Fibroblast of lung (primary cell): ENCODE measurements at places on chromosomes 7 and 10.

DNA sequence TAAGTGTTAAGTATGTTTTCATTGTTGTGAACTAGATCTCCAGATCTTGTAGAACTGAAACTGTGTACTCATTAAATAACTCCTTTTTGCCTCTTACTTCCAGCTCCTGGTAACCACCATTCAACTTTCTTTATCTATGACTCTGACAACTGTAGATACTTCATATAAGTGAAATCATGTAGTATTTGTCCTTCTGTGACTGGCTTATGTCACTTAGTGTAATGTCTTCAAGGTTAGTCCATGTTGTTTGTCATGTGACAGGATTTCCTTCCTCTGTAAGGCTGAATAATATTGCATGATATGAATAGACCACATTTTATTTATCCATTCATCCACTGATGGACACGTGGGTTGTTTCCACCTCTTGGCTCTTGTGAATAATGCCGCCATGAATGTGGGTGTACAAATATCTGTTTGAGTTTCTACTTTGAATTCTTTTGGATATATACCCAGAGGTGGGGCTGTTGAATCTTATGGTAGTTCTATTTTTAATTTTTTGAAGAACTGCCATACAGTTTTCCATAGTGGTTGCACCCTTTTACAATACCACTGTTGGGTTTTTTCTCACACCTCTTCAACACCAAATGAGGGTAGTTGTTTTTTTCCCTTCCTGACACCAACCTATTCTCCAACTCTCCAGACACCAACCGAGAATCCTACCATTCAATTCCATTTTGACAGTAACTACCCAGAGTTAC, 10.7 kb upstream of the FMC1 start:
- DNase-seq = no peak

DNA sequence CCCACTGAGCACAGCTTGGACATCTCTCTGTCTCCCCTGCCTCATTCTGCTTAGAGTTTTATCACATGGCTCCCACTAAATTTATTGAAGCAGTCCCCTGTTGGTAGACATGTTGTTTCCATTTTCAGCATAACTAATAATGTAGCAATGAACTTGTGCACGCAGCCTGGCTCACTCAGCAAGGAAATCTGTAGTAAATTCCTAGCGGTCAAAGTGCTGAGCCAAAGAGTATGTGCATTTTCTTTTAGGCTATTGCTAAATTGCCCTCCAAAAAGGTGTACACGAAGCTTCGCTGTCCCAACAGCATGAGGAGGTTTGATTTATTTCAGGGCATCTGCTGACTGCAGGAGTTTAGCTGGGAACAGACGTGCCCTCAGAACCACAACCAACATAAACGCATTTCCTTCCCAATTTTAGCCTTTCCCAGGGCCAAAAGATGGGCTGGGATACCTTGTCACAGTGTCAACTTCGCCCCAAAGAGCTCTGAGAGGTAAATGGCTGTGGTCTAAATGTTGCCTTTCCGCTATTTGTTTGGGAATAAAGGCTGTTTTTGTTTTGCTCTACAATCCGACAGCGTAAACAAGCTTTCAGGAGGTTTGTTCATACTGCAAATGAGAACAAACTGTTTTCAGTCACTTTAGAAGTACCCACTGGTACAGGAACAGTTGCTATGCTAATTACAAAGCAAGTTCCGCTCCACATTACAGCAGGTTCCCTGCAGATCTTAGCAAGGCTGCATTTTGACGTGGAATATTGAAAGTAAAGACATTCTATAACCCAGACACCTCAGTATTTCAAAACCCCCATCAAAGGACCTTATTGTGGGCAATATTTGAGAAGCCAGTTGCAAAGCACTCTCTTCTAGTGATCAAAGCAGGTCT, 16.8 kb downstream of the VSIR start:
- DNase-seq = peak; percentile 16

GRCh38 chr10:62384057-62384446, 9.9 kb downstream of the ZNF365 start:
- DNase-seq = peak; percentile 62

- no peak for DNase-seq
These were observed 39.2 kb upstream of the LRRC17 start for GRCh38 chr7:102873470-102874165.

GRCh38 chr10:3568983-3569382, 216.0 kb downstream of the KLF6 start:
- no peak for DNase-seq

- DNase-seq = no peak
These were observed 2.0 kb downstream of the ST7 start for GRCh38 chr7:116955340-116955739.

DNA sequence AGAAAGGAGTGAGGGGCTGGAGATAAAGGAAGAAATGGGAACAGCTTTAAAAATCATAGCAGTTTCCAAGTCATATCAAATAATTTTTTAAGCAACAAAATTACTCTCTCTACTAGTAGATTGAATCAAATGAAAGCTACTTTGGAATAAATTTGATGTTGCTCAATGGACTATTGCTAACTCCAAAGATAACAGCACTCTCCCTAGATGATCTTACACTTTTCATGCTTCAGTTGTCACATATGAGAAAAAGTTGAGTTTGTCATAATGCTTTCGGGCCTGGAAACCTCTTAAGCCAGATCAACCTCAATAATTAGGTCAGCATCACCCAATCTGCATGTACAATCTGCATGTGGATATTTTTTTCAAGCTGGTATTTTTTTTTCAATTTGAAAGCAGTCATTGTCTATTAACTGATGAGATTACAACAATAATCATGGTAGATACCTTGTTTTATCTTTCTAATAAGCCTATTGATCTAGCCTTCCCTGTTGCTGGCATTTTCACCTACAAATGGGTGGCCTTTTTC, 31.3 kb downstream of the LIPJ start:
- DNase-seq = no peak

DNA sequence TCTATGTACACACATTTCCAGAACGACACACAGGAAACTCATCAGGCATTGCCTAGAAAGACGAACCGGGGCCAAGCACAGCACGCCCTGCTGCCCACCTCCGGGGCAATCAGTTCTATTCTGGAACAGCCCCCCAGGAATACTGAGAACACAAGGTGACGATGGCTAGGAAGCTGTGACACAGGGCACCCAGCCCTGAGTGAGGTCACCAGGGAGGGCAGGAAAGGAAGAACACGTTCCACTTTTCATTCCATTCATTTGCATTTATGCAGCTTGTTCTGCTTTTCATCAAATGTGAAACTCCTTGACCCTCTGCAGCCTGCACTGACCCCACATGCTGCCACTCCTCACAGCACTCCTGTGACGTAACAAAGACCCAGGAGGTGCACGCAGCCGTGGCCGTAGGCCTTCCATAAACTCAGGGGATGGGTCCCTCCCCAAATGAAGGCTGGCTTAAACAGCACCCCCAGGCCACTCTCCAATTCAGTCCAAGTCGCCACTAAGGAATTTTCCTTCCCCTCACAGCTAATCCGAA, 28.9 kb downstream of the MAD1L1 start:
- peak; percentile 11 for DNase-seq

DNA sequence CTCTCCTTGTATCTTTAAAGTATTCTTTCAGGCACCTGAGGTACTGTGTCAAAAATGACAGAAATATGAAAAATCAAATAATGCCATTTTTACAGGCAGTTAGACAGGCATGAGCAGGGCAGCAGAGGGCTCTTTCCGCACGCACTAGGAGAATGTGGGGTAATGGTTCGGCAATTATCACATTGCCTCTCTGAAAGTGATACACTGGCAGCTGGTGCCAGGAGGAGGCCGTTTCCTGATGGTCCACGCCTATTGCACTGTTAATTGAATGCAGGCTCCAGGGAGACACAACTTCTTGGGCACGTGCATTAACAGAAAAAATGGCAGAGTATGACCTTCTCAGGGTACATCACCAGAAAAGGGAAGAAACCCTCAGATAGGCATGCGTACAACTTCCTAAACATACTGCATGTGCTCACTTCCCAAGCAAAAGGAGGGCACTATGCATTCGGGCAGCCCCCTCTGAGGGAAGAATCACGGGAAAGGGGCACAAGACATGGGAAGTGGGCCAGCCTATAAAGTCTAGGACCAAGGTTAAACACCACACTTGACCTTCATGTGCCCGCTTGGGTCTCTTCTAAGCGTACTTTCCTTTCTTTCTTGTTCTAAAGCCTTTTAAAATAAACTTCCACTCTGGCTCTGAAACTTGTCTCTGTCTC, 161.7 kb downstream of the TNS3 start:
- no peak for DNase-seq

- DNase-seq = no peak
These were observed 16.8 kb downstream of the ATP6V1F start for GRCh38 chr7:128879461-128879938.

GRCh38 chr7:28318101-28318762, 94.1 kb upstream of the CREB5 start:
- DNase-seq = no peak

- peak; percentile 25 for DNase-seq
These were observed 106.8 kb downstream of the ANK3 start for GRCh38 chr10:60282771-60283353.

- peak; percentile 96 for DNase-seq
These were observed 643 bp upstream of the SLC25A28 start for GRCh38 chr10:99620711-99621453.

DNA sequence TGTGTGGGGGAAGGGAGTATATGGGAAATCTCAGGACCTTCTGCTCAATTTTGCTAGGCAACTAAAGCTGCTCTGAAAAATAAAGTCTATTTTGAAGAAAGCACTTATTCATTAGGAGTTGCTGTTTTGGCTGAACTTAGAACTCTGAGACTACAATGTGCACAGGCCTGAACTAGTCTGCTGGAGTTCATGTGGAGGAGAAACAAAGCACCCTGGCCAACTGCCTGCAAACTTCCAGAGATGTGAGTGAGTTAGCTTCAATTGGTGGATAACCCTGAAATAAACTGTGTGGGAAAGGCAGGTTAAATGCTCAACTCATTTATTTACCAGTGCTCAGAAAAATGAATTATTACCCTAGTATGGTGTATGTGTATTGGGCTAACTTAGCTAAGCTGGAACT, 17.3 kb upstream of the FAM241B start:
- DNase-seq = no peak

GRCh38 chr10:100744987-100745881, at the start of gene PAX2:
PAX2 (plus strand) TSS chr10:100745582; CDS start chr10:100746261, 679 bp downstream.
- DNase-seq = no peak

GRCh38 chr7:91634485-91635177, 245.9 kb downstream of the MTERF1 start:
- DNase-seq = no peak

- no peak for DNase-seq
These were observed 15.4 kb upstream of the ZRANB1 start for GRCh38 chr10:124926548-124926947.

GRCh38 chr10:12902135-12902572, 99.4 kb downstream of the CCDC3 start:
- peak; percentile 47 for DNase-seq

GRCh38 chr10:111082102-111082975, 5.5 kb downstream of the ADRA2A start:
- DNase-seq = no peak

DNA sequence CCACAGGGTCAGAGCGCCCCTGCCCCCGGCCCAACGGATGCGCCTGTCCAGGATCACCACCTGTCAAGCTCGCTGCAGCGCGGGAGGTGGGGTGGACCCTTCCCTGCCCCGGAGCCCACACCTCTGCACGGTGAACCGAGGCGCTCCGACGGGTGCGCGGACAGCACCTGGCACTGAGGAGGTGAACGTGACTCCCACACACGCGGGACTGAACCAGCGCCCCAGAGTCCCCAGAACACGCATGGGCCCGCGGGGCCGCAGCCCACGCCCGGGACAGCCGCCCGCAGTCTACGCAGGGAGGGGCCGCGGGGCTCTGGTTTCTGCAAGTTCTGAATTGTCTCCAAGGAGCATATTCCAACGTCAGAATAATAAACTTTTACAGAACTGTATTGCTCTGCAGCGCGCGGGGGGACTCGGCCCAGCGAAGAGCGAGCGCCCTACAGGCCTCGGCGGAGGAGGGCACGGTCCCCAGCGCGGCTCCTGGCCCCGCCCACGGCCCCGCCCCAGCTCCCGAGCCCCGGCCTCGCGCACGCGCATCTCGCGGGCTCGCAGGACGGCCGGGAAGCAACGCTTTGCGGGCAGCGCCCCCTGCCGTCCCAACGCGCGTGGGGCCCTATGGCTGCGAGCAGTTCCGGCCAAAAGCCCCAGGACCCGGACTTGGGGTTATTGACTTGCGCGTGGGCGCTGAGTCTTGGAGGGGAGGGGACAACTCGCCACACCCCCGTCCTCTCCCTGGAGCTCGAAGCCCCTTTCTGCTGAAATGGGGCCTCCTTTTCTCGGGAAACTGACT, 29.7 kb downstream of the OAT start:
- peak; percentile 63 for DNase-seq

DNA sequence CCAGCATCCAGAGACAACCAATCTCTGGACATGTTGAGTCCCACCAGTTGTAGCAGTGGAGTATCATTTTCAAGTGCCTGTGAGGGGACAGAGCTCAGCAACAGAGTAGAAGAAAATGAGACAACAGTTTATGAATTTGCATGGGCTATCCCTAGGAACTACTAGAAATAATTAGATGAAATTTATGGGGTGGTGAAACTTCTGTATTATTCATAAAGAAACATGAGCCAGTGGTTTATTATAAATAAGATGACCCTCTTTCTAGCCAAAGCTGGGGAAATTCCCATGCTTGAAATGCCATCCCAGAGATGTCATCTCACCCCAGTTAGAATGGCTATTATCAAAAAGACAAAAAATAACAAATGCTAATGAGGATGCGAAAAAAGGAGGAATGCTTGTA, 55.1 kb upstream of the ITGB8 start:
- no peak for DNase-seq

DNA sequence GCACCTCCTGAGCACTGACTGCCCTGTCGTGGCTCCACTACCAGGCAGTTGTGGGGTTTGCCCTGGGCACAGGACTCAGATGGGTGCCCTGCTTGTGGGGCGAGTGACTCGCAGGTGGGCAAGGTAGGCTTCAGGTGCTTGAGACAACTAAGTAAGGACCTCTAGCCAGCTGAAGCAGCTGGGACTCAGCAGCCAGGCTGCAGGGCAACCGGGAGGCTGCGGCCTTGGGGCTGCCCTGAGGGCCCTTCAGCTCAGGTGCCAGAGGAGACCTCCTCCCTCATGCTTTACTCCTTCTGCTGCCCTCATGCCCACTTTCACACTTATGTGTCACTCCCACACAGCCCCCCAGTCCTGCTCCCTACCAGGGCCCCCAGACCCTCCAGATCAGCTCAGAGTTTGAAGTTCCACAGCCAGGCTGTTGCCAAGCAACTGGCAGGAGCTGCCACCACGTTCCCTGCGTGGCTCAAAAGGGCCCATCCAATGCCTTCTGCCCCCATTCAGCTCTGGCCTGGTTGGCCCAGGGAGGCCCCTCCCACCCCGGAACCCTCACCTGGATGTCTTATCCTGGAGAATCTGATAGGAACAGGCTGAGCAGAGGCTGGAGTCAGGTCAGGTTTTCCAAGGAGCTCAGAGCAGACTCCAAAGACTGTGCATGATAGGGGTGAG, 10.0 kb downstream of the TLX1 start:
- no peak for DNase-seq

- DNase-seq = peak; percentile 3
These were observed 38.6 kb downstream of the CDC14C start for GRCh38 chr7:48962821-48963505.

- DNase-seq = no peak
These were observed 209.2 kb downstream of the GPAM start for GRCh38 chr10:111974325-111974724.
